ENCODE measurements at places on chromosomes 6 and 20. TPM values are rescaled to one million over a fixed set of nuclear protein-coding genes. Genes with fewer than 3 reads are reported as not detected.

The ZNF165 gene
- total RNA-seq, result 6.5 TPM

DNA sequence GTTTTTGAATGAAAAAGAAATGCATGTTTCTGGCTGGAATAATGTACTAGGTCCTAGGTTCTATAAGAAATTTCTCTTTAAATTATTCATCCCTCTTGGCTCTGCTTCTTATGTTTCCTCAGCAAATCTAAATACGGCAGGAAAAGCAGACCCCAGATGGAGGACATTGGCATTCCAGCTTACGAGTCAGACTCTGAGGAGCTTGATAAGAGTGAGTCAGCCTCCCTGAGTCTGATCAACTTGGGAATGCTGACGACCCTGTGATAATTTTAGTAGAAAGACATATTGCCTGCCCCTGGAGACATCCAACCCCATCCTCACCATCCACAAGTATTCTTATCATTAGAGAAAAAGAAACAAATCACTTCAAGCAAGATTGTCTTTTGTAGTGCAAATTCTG, 509.7 kb upstream of the MARCKS start:
- no peak for DNase-seq

DNA sequence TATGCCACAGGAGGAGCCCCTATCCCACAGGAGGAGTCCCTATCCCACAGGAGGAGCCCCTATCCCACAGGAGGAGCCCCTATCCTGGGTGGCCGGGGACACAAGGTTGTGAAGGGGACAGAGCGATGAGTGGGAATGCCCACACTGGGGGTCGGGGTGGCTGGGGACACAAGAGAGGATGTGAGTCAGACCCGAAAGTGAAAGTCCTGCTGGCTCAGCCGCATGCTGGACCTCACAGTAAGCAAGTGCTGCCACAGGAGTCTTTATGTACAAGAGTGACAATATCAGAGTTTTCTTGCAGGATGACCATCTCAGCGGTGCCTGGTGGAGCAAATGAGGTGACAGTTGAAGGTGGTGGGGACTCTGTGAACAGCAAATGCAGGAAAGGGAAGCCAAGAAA, 93.7 kb downstream of the PSMB1 start:
- peak; percentile 24 for DNase-seq

- DNase-seq, result no peak
Observed at GRCh38 chr20:58808271-58809046, 42.2 kb downstream of the GNAS-AS1 start.

DNA sequence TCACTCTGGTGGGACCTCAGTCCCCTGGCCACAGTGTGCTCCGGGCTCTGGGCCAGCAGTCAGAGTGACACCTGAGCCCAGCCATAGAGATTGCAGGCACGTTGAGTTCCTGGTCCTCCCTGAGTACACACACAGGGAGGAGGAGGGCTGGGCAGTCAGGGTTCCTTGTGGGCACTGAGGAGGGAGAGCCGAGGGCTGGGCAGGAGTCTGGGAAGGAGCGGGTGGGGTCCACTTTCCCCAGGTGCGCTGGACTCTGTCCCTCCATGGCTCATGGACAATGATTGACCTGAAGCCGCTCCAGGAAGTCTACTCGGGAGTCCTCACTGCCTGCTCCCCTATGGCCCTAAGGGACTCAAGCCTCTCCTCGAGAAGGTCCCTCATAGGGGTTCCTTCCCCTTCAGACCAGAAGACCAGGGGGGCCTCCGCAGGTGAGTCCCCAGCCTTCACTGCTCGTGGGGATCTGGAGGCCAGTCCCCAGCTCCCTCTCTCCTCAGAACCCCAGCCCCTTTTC, 1.1 kb downstream of the SLC44A4 start:
- no peak for DNase-seq

The OXT gene
- not detected for total RNA-seq

- DNase-seq, result peak; percentile 40
Observed at GRCh38 chr6:7311917-7312615, 933 bp downstream of the SSR1 start.

DNA sequence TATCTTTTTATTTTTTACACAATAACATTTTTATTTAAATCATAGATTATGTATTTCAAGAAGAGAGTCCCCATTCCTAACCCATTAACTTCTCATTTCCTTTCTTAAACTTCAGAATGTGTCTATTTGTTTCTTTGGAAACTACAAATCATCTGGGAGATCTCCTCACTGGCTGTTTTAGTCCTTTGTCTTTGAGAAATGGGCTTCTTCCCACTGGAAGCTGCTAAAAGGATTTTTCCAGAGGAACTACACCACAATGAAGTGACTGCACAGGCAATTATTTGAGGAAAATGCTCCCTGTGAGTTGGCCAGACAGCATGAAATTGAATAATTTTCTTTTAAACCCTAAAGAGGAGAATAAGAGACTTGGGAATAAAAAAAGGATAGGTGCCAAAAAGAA, 119.1 kb downstream of the TENT5A start:
- DNase-seq, result no peak

GRCh38 chr6:118881440-118882313, 12.3 kb upstream of the ASF1A start:
- DNase-seq, result no peak

GRCh38 chr6:31272436-31272835, 544 bp upstream of the HLA-C start:
- DNase-seq, result no peak

The ISM1 gene
- 3.7 TPM for total RNA-seq

The GSTA3 gene
- total RNA-seq, result not detected

GRCh38 chr20:61253640-61254511, 1.8 kb downstream of the CDH4 start:
- peak; percentile 23 for DNase-seq

- DNase-seq, result no peak
Observed at GRCh38 chr6:38153798-38154345, 334.3 kb downstream of the ZFAND3 start.

DNA sequence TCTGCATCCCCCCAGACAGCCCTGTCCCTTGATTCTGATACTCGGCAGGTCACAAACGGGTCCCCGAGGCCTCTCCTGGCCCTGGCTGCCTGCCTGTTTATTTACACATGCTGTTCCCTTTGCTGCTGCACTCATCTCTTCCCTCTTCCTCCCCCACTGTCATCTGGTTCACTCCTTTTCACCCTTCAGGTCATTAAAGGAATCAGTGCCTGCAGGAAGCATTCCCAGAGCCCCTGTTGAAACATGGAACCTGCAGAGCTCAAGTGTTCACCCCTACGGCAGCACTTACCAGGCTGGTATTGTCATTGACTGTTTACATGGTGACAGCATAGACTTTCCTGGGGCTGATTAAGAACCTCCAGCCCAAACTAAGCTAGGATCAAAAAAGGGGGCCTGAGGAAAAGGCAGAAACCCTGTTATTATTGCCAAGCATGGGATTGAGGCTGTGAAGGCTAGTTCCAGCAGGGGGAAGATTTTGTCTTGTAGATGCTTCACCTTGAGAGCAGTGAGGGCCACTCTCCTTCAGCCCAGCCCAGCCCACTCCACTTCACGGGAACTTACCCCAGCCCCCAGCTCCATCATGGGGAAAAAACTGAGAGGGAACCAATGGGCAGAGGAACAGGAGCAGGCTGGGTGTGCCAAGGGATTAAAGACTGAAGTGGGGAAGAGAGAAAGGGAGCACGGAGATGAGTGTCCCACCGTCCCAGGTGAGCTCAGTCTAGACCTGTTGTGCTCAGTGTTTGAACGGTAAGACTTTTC, 73.2 kb downstream of the JPH2 start:
- no peak for DNase-seq

DNA sequence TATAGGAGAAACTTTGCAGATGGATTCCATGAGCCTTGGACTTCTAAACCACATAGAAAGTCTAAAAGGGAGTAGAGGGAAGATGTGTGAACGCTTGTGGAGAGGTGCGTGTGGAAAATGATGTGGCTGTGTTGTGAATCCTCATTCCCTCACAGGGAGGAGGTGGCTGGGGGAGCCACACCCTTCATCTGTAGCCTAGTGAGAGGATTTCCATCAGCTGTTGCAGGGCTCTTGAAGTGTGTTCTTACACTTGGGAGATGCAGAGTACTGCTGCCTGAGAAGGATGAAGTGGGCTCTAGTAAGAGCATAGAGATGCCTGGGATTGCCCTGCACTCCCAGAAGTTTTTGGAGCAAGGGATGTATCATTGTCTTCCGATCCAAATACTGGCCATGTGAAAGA, 279.6 kb downstream of the QKI start:
- DNase-seq, result no peak

DNA sequence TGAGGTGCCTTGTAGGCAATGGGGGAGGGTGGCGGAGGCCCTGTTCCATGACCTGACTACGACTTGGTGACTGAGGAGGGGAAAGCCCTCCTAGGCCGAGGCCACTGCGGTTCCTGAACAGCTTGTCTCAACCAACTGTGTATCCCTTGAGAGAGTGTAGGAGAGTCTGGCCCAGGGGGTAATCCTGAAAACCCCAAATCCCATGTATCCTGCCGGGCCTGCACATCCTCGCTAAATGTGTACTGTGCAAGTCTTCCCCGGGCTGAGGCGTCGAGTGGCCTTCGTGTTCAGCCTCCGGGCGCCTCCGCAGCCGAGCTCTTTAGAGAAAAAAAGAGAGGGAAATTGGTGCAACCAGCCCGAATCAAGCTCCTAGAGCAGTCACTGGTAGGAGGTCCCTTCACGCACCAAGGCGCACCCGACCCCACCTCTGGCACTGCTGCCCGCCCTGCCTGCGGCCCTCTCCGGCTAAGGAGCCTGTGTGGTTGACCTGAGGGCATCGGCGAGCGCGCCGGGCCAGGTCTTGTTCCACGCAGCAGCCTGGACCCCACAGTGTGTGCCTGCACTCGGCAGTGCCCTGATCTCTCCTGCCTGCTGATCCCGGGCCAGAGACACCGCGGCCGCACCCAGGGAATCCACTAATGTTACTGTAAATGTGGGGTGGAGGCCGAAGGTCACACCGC, 7.3 kb downstream of the SIM1 start:
- DNase-seq, result no peak

The UNC93A gene
- not detected for total RNA-seq

GRCh38 chr6:158366363-158366762, 54.1 kb downstream of the TULP4 start:
- no peak for DNase-seq

The ID1 gene
- 66.2 TPM for total RNA-seq

DNA sequence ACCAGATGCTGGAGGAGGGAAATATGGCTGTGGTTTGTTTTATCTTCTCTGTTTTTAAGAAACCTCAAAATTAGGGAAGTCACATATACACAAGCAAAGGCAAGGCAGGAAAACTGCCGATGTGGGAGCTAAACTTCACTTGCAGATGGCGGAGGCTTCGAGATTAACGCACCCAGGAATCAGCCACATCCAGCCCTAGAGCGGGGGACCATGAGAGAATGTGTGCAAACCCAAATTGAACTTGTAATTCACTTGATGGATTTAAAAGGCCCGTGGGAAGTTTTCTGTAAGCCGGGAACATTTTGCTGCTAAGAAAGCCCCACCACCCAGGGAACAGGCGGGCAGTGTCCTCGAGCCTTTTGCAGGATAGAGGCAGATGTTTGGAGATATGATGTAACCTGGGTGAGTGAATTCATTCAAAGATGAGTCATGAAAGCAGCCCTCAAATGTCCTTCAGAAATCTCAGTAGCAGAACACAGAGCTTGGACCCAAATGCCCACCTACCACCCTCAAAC, 39.9 kb downstream of the PREX1 start:
- peak; percentile 5 for DNase-seq

GRCh38 chr6:5174756-5175549, 85.8 kb downstream of the LYRM4 start:
- no peak for DNase-seq

DNA sequence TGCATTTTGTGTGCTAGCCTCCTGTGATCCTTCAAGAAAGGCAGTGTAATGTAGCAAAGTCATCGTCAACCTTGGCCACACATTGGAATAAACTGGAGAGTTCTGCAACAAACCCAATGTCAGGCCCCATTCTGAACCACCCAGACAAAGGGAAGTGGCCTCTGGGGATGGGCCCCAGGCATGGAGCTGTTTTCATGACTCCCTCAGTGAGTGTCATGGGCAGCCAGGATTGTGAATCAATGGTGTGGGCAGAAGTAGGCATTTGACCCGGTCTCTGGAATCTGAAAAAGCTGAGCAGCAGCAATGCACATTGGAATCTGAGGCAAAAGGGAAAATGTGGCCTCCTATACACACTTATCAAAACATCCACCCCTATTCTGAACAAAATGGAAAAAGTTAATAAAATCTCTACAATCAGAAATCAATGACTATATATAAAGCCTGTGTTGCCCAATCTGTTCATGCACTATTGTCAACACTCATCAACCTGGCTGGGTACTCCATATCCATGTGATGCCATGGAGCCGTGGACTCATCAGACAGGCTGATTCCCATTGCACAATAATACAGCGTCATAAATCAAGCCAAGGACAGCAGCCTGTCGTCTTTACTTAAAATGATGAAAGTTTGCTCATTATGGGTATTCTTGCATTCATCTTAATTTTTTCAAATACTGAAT, 134.9 kb upstream of the STMND1 start:
- no peak for DNase-seq

GRCh38 chr6:10268111-10268510, 146.8 kb downstream of the TFAP2A start:
- DNase-seq, result no peak

The SFTA2 gene
- total RNA-seq, result not detected

DNA sequence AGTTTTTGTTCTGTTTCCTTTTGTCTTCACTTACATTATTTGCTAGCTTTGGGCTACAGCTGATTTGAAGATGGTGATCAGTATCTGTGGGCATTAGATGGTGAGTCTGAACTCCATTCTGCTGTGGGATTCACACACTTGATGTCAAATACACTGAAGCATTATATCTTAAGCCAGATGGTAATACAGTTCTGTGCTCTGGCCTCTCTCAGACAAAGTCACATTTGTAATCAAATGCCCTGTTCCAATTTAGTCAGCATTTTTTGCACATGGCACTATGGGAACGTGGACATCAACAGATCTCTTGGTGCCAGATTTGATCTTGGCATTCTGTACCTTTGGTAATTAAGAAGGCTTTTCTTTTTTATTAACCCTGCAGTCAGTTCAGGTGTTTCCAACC, 56.0 kb downstream of the SASH1 start:
- DNase-seq, result no peak

GRCh38 chr6:91961671-91962070, 1374.8 kb upstream of the MAP3K7 start:
- no peak for DNase-seq

The OTOR gene
- not detected for total RNA-seq

The MUCL3 gene
- total RNA-seq, result not detected

GRCh38 chr6:134097114-134097707, 44.8 kb upstream of the SLC2A12 start:
- peak; percentile 45 for DNase-seq
